Activated CD4-positive, alpha-beta T cell treated with anti-CD3 and anti-CD28 coated beads for 48 hours (primary cell): ENCODE measurements at places on chromosomes 16 and 17.
A peak's percentile ranks its signal among the peaks of the same experiment; 100 is the strongest.

GRCh38 chr16:57471209-57471608 lies 8.7 kb downstream of the POLR2C start:
- DNase-seq, result no peak

DNA sequence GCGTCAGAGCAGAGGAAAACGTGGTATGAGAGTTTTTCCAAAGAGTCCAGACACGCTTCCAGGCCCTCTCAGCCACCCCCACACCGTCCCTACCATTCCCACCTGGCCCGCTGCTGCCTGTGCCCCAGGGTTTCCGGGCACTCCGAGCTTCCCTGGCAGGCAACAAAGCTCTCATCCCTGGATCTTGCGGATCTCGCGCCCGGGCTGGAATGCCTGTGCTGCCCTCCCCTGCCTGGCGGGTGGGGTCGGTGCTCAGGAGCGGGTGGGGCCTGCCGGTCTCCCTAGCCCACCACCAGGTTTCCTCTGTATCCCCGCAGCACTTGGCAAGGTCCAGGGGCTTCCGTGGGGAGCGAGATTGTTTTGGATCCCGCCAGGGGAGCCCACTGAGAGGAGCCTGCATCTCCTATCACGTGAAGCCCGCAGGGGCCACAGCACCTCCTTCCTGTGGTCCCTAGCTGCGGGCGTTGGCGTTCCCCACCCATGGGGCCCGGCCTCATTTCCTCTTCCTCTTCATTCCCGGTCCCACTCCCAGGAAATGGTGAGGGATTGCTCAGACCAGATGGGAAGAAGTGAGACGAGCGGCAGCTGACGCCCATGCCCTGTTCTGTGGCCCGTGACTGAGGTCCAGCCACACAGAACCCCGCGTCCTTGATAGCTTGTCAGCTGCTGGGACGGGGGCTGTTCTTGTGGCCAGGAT lies 11.0 kb downstream of the TBC1D24 start:
- no peak for DNase-seq

- DNase-seq, result no peak
Observed at GRCh38 chr16:67399749-67400704, 6.7 kb upstream of the TPPP3 start.

- no peak for DNase-seq
Observed at GRCh38 chr16:69839240-69839688, 77.1 kb downstream of the WWP2 start.

- DNase-seq, result no peak
Observed at GRCh38 chr17:34314279-34314678, 5.0 kb upstream of the CCL8 start.

DNA sequence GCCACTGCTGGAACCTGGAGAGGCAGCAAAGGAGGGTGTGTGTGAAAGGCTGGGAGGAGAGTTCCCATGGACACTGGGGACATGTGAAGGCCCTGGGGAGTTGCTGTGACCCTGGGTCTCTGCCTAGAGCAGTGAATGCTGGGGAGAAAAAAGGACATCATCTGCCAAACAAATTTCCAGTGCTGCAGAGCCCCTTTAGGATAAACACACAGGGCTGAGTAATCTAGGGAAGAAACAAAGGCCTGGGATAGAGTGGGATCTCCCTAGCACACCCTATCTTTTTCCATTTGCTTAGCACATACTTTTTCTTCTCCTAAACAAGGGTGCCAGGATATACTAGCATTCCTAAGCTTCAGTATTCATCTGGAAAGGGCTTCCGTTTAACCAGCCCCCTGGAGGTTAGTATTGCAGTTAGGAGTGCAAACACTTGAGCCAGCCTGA lies 3.3 kb upstream of the HIGD1B start:
- DNase-seq, result no peak

GRCh38 chr17:73711184-73711583 lies 66.9 kb upstream of the SDK2 start:
- no peak for DNase-seq

- DNase-seq, result no peak
Observed at GRCh38 chr17:62693616-62694409, 66.3 kb downstream of the MRC2 start.

- DNase-seq, result no peak
Observed at GRCh38 chr17:73318836-73319235, 7.0 kb upstream of the CDC42EP4 start.

DNA sequence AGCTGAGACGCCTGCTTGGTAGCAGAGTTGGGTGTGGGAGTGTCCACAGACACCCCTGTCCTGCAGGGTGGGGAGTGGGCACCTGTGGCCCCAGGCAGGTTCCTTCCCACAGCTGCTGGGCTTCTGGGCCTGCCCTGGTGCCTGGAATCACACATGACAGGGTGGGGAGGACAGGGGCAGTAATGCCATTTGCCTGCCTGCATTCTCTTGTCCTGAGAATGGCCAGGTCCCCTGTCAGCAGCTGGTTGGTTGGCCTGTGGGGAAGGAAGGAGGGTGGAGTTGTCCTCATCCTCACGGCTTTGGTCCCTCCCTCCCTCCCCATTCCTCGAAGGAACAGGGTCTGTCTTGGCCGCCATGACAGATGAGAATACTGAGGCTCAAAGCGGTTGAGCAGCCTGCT lies 5.2 kb downstream of the PRSS53 start:
- DNase-seq, result no peak

DNA sequence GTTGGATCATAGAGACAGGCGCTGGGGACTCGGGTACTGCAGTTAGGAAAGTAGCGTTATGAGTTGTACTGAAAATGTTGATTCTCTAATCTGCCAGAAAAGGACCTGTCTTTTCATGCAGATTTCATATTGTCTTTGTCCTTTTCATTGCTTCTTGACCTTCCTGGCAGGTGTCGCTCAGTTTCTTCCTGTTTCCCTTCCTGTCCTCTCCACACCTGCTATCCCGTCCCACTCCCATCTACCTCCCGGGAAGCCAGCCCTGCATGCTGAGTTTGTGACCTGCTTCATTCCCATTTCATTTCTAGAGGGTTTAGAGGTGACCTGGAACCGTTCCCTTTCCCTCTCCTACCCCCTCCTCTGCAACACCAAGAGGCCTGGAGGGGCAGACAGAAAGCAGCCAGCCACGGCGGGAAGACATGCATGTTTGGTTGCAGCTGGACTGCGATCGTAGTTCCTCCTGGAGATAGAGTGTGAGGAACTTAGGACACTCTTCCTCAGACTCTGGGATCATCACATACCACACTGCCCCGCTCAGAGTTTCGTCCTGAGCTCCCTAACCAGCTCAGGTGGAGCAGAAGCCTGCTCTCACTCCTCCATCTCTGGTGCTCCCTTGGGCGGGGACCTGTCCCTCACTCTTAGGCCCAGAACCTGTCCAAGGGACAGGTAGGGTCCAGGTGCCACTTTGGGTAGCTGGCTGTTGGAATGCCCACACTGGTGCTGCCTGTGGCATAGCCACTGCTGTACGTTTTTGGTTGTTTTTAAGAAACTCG lies 23.9 kb upstream of the ARHGAP23 start:
- DNase-seq, result no peak

- DNase-seq, result peak; percentile 87
Observed at GRCh38 chr17:20226814-20227482, 217.8 kb downstream of the SPECC1 start.

DNA sequence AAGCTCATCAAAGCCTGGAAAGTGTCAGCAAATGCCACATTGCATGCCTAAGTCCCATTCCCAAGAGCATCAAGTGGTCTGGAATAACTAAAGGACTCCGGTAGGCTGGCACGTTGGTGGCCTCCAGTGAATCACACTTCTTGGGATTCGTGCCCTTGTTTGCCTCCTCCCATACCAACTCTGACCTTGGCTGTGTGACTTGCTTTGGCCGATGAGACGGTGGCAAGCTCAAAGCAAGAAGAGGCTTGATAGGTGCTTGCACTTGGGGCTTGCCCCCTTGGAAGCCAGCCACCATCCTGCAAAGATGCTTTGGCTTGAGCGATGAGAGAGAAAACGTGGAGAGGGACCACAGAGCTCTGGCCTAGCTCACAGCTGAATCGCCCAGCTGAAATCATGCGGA lies 313.1 kb upstream of the ZFHX3 start:
- DNase-seq, result no peak

DNA sequence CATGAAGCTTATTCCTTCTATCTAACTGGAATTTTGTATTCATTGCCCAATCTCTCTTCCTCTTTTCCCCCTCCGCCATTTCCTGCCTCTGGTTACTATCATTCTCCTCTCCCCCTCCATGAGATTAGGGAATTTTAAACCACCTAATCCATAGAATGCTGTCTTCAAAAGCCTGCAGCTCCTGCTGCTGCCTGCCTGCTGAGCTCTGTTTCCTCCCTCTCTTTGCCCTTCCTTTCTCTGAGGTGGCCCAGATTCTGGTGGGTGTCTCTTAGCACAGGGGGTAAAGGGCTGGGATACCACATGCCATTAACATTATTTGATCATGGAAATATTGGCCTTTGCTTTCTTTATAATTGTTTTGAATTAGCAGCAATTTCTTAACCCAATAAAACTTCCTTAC lies 241.6 kb downstream of the CNTNAP4 start:
- DNase-seq, result no peak

GRCh38 chr17:68060336-68060735 lies 24.8 kb downstream of the KPNA2 start:
- no peak for DNase-seq

DNA sequence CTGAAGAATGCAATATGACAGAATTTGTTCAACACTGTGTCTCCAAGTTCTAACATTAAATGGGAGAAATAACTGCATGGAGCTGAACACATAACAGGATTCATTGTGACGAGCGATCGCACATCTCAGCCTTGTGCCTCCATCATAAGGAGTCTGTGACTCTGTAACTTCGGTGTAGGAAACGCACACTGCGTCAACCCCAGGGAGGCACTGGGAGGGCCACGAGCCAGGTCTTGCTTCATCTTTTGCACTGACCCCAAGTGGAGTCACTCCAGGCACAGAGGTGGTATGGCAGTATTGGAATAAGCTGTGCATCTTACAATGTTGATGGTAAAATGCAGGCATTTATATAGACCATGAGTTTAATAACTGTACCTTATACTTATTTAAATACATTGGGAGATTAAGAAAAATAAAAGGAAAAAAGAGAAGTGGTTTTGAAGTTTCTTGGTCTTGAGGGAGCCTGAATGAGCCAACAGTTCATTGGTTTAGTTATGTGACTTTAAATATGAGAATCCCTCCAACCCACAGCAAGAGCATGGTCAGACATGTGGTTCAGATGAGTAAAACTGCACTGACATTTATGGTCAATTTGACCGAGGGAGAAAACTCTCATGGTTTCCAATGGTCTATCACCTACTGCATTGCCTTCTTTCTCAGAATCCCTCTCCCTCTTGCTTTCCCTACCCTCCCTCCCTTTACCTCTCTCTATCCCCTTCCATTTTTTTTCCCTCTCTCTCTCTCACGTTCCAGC lies 5.7 kb upstream of the PMP22 start:
- no peak for DNase-seq
